ENCODE measurements at places on chromosomes 3 and 15.

GRCh38 chr3:96843505-96844203, 29.3 kb downstream of the EPHA6 start:
- DNase-seq, result no peak

- DNase-seq, result no peak
These were observed 13.4 kb upstream of the BMF start for GRCh38 chr15:40121911-40122638.

- no peak for DNase-seq
These were observed 474.1 kb upstream of the KCNMB2 start for GRCh38 chr3:178062126-178062525.

- DNase-seq, result no peak
These were observed 24.5 kb downstream of the C15orf39 start for GRCh38 chr15:75225951-75226732.

DNA sequence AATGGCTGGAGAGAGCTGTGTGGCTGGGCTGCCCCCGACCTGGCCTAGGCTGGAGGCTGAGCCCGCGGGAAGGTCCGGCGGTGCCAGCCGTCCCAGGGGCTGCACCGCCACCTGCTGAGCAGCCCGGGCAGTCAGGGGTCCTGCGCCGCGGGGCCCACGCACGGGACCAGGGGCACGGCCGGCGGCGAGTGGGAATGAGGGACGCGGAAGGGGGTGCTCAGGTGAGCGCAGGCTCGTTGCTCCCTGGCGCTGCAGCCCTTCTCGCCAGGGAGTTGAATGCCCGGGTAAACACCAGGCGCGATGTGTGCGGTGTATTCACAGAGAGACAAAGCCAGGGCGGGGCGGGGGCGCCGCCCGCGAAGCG, 666 bp upstream of the SEMA3F start:
- no peak for DNase-seq

- DNase-seq, result no peak
These were observed 76.6 kb upstream of the DLG1 start for GRCh38 chr3:197375001-197375441.

GRCh38 chr3:127422663-127423375, 135.0 kb upstream of the PRR20G start:
- no peak for DNase-seq

- DNase-seq, result no peak
These were observed 32.9 kb downstream of the OR4F15 start for GRCh38 chr15:101844916-101845315.
